ENCODE measurements at places on chromosomes 3 and 15.

GRCh38 chr15:63110428-63111026, 11.1 kb upstream of the LACTB start:
- DNase-seq: no peak

DNA sequence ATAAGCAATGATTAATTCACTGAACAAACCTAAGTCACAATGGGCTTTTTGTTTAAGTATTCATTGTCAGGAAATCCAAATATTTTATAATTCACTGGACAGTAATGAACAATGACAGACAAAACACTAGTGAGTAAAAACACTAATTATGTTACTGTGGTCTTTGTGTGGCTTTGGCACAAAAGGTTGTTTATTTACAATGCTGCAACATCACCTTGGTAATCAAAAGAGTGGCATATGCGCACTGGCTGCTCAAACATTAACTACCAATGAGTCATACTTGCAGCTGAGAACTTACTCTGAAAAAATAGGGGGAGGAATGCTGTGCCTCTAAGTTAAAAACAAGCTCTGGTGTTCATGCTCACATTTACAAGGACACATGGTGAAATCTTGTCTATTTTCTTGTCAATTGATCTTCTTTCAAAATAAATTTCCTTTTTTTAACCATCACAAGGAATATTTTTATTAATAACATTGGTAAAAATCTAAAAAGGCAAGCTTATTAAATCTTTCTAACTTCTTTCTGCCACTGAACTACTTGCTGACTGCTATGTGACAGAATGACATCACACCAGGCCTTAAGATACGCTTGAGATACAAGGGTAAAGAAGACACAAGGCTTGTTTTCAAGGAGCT, 85.2 kb upstream of the PPIB start:
- peak; percentile 65 for DNase-seq

- no peak for DNase-seq
Observed at GRCh38 chr15:49418811-49419210, 4.2 kb upstream of the FGF7 start.

DNA sequence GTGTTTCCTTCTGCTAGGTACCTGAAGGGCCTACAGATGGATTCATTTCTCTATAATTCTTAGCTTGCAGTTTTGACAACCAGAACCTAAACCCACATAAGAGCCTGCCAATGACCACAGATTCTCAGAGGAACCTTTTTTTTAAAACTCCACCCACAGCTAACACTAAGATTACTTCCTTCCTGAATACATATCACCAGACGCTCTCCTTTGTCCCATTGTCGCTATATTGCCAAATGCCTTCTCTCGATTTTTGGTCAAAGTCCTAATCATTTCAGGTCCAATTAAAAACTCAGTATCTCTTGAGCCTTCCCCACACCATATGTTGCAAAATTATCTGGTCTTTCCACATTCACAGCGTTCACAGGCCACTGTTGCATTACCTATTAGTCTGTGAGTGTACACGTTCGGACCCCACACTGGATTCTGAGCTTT, 12.4 kb downstream of the ZNF710 start:
- no peak for DNase-seq

DNA sequence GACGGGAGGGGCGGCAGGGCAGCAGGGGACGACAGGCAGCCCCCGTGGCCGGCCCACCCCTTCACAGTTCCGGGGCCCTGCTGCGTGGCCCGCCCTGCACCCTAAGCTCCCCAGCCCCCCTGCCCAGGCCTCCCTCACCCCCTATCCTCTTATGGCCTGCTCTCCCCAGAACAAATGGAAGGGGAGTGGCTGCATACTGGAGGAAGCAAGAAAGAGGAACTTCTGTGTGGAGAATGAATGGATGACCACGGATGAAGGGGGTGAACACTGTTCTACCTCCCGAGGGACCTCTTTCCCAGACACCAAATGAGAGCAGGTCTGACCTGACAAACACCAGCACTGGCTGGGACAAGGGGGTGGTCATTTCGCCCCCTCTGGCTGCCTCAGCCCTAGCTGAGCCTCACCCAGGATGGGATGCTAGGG, 25.0 kb downstream of the SEC61A1 start:
- DNase-seq: no peak

- no peak for DNase-seq
Observed at GRCh38 chr3:36147934-36148558, 232.3 kb upstream of the STAC start.

DNA sequence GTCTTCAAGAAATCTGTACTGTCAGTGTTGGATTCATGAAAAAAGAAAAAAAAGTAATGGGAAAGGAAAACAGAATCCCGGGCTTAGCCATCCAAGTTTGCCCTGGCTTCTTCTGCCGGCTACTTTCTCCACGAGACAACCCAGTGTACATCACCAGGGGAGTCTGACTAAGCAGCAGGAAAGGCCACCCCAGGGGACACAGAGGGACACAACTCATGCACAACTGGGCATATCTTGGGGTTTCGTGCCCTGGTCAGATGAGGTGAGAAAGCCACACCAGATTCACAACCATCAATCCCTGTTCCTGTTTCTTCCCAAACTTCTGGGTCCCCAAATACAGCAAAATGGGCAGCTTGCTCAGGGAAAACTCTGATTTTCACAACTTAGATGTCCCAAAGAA, 33.2 kb downstream of the ADAMTS17 start:
- DNase-seq: no peak

DNA sequence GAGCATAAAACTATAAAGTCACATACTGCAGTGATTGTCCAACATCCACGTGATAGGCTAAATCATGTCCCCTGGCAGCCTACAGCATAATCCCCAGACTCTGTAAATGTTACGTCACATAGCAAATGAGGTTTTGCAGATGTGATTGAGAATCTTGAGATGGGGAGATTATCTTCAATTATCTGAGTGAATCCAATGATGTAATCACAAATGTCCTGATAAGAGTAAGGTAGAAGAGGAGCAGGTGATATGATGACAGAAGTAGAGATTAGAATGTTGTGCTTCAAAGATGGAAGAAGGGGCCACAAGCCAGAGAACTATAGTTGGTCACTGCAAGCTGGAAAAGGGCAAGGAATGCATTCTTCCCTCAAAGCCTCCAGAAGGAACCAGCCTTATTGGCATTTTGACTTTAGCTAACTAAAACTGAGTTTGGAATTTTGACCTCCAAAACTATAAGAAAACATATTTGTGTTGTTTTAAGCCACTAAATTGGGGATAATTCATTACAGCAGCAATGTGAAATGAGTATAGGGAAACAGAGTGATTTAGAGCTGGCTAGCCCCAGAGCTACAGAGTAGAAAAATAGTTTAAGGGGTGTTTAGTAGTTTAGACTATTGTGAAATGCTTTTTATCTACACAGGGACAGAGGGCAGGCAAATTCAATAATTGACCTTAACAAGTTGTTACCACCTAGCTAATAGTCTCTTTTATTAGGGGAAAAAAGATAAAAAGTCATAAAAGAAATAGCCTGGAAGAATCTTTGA, 15.2 kb downstream of the SLC2A2 start:
- no peak for DNase-seq

- peak; percentile 94 for DNase-seq
Observed at GRCh38 chr3:139521816-139522215, 17.7 kb downstream of the RBP1 start.

- no peak for DNase-seq
Observed at GRCh38 chr3:14133188-14133800, 8.4 kb downstream of the TMEM43 start.

DNA sequence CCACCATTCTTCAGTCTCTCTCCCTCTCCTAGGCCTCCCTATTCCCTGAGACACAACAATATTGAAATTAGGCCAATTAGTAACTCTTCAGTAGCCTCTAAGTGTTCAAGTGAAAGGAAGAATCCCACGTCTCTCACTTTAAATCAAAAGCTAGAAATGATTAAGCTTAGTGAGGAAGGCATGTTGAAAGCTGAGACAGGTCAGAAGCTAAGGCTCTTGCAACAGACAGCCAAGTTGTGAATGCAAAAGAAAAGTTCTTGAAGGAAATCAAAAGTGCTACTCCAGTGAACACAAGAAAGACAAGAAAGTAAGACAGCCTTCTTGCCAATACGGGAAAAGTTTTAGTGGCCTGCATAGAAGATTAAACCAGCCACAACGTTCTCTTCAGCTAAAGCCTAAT, 41.3 kb downstream of the PPM1L start:
- no peak for DNase-seq

DNA sequence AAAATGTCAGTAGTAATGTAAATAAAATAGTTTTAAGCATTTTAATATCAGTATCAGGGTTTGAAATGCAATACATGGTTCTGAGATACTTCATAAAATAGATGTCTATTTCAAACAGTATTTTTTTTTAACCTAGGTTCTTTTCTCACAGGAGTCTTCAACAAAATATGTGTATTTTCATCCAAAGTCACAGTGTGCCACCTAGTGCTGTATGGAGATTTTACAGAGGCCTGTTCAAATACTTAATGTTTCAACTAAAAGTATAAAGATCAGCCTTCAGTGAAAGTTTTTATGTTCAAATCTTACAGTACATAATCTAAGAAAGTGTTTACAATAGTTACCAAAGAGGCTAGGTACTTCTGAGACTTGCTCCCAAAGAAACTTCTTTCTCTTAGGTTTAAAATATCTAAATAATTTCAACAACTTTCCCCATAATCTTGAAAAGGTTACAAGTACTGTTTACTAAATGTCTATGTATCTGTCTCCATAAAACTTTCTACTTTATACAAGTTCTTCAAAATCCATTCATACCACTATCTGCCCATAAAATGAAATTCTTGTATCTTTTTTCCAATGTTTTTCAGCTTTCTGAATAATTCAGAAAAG, 38.3 kb downstream of the SCAPER start:
- DNase-seq: peak; percentile 13

DNA sequence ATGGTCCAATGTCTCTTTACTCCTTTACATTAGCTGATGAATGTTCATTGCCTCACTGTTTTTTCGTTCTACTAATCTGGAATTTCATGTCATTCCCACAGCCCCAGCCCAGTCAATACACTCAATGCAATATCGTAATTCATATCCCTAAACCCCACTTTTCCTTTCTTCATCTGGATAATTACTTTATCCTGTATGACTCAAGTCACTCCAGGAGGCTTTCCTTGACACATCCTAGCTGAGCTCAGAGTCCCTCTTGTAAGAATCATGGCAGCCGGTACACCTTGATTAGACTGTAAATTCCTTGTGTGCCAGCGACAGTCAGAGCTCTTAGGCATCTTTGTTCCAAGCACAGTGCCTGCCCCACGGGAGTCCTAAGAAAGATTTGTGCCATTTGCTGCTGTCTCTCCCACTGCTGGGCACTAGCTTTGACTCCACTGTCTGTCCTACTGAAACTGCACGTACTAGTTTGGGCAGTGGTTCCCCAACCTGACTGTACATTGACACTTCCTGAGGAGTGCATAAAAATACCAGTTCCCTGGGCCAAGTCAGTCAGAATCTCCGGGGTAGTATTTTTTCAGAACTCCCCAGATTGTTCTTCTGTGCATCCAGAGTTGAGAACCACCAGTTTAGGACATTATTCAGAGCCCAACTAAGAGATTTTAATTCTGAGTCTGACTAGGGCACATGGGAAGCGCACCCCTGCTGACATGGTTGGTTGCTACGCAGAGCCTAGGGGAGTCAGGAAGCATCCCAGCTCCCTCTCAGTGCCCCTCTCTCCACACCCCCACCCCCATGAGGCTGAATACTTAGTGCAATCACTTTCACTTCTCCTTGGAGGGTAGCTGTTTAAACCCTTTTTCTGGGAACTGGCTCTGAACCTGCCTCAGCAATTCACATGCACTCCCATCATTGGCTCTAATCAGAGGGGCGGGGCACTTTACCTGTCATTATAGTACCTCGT, 19.5 kb upstream of the C3orf70 start:
- DNase-seq: no peak

- DNase-seq: no peak
Observed at GRCh38 chr15:75542386-75542797, 36.7 kb downstream of the PTPN9 start.

DNA sequence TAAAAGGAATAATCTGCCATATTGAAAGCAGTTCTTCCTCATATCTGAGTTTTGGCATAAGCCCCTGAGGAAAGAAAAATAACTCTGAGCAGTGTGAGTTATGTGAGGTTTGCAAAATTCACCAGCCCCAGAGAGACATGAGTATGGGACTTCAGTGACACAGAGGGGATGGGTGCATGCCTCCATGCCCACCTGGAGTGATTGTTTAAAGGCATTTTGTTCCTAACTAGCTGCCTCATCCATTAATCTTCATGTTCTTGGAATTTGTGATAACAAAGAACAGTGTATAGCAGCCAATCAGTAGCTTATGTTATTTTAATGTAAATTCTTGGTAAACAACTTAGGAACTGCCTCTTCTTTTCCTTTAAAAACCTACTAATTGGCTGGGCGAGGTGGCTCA, 11.1 kb upstream of the ESYT3 start:
- DNase-seq: no peak

DNA sequence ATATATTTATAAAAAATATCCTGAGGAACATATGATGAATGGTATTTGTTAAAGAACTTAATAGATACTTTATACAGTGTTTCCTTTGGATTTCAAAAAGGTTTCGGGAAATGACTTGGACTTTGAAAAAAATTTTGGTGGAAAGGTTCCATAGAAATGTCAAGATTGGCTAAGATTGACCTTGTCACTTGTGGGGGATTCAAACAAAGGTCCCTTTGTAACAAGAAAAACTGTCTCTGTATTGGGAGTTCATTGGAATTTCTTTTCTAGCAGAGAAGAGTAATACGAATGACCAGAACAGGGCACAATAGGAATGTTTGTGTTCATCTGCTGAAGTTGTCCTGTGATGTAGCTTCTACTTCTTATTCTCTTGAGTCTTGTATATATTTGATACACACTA, 43.2 kb downstream of the ARHGEF26 start:
- DNase-seq: no peak

- DNase-seq: no peak
Observed at GRCh38 chr3:8765528-8765927, 3.9 kb downstream of the OXTR start.

GRCh38 chr3:119311081-119311925, 17.1 kb downstream of the ARHGAP31 start:
- DNase-seq: no peak

DNA sequence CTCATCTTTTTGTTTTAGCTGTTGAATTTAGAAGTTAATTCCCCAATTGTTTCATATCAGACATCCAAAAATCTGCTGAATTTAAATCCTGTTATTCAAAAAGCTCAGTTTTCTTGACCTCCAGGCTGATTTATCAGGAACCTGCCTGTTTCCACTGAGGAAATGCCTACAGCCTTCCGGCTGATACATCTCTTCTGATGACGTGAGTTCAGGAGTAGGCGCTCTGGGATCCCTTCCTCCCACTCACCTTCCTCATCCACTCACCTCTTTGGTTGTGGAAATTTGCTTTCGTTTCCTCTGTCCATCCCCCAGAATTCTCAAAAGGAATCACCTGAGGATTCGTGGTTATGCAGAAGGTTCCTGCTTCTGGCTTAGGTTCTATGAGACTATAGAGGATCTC, 55.4 kb upstream of the ALDH1A3 start:
- no peak for DNase-seq

DNA sequence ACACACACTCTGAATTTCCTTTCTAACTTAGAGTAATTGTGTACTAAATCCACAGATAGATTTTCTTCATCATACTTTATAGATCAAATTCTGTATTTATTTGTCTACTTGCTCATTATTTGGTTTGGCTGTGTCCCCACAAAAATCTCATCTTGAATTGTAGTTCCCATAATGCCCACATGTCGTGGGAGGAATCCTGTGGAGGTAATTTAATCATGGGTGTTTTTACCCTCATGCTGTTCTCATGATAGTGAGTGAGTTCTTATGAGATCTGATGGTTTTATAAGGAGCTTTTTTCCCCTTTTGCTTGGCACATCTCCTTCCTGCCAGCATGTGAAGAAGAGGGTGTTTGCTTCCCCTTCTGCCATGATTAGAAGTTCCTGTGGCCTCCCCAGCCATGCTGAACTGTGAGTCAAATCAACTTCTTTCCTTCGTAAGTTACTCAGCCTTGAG, 198.3 kb upstream of the TGFBR2 start:
- DNase-seq: no peak

GRCh38 chr3:79810581-79810980, 42.8 kb upstream of the ROBO1 start:
- DNase-seq: no peak
